NCI-H1105 (cell line): ENCODE measurements at places on chromosomes 11 and 22.

- DNase-seq: no peak
These were observed 21.9 kb downstream of the SYNGR1 start for GRCh38 chr22:39371732-39372131.

DNA sequence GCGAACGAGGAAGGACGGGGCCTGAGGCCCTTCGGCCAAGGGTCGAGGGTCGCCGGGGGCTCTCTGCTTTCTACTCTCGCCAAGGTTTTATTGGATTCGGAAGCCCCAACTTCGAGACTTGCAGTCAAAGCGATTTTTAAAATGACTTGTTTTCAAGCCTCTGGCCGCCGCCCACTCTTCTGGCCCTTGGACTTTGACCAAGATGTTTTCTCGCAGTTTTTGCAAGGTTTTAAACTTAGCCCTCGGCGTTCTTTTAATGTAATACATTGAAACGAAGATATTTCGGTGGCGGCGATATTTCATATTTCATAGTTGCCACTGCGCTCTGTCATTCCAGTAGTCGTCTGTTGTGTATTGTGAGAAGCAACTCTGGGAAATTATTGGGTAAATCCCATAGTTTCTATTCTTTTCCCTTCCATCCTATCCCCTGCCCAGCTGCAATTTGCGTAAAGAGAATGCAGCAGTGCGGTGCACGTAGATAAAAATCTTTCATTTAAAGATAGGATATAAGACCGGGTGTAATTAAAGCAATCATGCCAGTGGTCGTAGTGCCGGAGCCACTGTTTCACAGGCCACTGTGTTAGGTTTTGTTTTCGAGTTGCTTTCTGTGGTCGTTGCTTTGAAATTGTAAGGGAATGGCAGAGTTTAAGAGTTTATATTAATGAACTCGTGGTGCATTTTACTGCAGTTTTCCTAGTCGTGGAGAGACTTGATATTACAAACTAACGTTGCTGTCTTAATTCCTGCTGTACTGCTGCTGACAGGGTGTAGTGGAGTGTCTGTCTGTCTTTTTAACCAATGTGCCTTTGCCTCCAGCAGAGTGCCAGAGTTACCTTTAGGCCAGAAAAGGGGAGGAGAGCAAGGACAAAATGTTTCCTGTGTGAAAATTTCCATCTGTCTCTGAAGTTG, 702 bp downstream of the BIRC2 start:
- no peak for DNase-seq

GRCh38 chr11:126158054-126158791, 53.2 kb downstream of the RPUSD4 start:
- no peak for DNase-seq

DNA sequence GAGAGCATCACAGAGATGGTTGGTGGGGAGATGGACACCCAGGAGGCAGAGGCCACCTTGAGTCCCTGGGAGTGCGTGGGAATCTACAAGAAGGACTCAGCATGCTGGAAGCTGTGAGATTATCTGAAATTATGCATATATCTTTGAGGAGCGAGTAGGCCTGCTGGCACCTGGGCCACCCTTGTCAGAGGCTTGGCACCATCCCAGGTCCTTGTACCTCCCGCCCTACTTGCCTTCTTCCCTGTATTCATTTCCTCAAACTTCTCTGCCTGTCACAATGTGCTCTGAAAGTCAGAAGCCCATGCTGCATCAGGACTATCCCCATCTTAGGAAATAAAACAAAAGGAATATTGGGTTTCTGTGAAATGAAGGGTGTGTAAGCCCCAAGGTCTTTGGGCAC, 133.0 kb upstream of the CSNK2A3 start:
- DNase-seq: no peak

DNA sequence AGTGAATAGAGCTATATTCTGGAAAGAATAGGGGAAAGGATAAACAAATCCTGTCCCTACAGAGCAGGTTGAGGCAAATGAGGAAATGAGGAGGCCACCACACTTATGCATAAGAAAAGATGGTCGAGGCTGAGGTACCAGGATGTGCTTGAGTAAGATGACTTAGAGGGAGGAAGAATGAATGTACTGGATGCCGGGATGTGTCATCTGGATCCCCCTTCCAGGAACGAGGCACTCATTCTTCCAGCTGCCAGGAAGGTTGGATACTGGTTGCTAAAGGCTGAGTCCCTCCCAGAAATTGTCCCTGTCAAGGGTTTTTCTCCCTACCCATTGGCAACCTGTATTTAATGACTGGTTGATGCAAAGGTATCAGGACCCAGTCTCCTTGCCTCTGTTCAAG, 31.1 kb upstream of the SYT9 start:
- no peak for DNase-seq
